ENCODE measurements at places on chromosomes 1 and 21.

DNA sequence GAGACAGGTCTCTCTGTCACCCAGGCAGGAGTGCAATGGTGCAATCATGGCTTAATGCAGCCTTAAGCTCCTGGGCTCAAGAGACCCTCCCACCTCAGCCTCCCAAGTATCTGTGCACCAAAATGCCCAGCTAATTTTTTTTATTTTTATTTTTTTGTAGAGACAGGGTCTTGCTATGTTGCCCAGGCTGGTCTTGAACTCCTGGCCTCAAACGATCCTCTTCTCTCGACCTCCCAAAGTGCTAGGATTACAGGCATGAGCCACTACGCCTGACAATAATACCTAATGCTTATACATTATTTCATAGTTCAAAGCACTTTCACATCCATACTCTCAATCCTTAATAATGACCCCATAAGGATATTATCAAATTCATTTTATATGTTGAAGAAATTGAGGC lies 48.3 kb downstream of the LUZP1 start:
- no peak for DNase-seq

GRCh38 chr1:35447278-35447677 lies 109.9 kb downstream of the KIAA0319L start:
- DNase-seq: no peak

GRCh38 chr1:56672579-56672978 lies 27.5 kb downstream of the PRKAA2 start:
- no peak for DNase-seq

GRCh38 chr1:31781138-31781755 lies 17.1 kb upstream of the ADGRB2 start:
- no peak for DNase-seq

DNA sequence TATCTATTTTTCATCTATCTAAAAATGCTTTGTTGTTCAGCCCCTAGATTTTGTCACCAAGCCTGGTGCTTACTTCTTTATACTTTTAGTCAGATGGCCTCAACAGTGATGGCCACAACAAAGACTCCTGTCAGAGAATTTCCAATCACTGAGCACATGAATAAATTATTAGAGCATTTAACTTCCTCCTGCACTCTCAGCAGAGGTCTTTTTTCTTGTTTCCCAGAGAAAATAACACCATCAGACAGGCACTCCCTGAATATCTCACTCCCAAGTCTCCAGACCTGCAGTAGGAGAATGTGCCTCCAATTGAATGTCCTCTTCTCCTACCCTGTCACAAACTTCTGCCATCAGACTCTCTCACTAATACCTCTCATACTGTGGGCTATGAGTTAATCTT lies 616.0 kb upstream of the NR5A2 start:
- DNase-seq: no peak

DNA sequence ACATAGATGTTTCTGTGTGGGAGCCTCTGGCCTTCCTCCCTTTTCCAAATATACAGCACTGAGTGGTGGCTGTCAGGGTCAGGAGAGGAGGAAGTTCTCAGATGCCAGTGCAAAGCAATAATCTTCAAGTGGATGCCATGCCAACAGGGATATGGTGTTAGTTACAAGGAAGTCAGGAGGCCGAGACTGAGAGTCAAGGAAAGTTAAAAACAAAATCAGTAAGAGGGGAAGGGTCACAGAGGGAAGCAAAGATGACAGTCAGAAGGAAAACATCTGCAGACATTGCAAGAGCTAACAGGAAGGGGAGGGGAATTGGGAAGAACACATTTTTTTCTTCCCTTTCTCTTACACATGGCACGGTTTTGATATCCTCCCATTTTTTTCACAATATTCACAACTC lies 691.4 kb downstream of the ADGRL2 start:
- no peak for DNase-seq

- DNase-seq: no peak
Measured at GRCh38 chr1:18192974-18193373, 85.4 kb downstream of the IGSF21 start.

DNA sequence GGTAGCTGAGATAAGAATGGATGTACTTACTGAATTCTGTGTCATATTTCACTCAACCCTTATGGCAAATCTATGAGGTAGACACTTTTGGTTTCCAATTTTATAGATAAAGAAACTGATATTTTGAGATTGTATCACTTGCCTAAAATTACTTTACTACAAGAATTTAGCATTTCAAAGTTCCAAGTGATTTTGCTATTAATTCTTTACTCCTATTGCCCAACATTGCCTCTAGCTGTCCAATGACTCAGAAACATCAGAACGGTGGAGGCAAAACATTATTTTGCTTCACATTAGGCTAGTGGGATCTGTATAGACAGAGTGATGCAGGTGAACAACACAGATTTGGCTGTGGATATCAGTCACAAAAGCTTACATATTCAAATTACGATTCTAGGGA lies 747.2 kb upstream of the NEGR1 start:
- DNase-seq: no peak

DNA sequence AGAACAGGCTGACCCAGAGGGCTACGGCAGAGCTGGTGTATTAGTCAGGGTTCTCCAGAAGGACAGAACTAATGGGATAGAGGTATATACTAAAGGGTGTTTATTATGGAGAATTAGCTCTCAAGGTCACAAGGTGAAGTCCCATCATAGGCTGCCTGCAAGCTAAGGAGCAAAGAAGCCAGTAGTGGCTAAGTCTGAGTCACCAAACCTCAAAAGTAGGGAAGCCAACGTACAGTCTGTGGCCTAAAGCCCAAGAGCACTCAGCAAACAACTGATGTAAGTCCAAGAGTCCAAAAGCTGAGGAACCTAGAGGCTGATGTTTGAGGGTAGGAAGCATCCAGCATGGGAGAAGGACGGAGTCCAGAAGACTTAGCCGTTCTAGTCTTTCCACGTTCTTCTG lies 179.2 kb downstream of the BACH1 start:
- no peak for DNase-seq

- DNase-seq: no peak
Measured at GRCh38 chr1:98315309-98315708, 346.2 kb upstream of the SNX7 start.

GRCh38 chr1:62784509-62785365 lies 805 bp downstream of the ATG4C start:
- no peak for DNase-seq

DNA sequence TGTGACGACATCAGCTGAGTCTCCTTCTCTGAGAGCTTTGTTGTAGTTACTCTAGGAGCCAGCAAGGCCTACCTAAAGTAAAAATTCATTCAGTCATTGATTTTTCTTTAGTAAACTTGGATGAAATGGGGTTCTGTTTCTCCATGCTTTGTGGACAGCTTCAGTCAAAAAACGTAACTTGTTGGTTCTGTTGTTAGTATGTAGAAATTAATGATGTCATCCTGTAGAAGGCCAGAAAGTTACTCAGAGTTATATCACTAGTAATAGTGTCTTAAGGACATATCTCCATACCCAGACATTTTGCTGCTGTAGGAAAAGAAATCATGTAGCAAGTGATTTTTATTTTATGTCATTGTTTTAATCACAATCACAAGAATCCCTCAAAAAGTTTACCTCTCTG lies 43.0 kb downstream of the KDM1A start:
- DNase-seq: no peak

DNA sequence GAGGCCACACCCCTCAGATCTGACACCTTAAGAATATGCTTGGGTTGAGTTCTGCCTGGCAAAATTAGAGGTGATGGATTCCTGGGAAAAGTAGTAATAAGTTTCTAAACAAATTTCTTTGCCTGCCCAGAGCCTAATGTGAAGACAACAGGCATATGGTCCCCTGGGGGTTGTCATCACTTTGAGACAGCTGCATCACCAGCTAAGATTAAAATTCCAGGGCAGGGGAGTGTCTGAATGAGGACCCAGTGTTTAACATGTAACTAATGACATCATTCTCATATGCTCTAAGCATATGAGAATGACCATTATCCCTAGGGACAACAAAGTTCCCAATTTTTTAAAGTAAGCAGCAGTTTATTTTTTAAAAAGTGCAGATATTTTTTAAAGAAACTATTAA lies 432.2 kb downstream of the PCP4 start:
- DNase-seq: no peak

DNA sequence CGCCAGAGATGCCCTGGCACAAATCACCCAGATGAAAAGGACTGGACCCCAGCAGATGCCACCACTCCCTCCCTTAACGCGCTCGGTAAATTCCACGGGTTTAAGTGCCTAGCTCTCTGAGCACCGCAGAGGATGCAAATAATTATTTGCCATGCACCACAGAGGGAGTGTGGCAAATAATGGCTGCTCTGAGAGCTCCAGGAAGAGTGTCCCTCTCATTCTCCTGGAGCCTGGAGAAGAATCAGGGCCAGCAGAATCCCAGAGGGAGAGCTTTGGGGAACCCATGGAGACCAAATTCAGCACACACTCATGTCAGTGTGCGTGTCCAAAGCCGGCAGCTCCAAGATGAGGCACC lies 667 bp downstream of the HHIPL2 start:
- no peak for DNase-seq

DNA sequence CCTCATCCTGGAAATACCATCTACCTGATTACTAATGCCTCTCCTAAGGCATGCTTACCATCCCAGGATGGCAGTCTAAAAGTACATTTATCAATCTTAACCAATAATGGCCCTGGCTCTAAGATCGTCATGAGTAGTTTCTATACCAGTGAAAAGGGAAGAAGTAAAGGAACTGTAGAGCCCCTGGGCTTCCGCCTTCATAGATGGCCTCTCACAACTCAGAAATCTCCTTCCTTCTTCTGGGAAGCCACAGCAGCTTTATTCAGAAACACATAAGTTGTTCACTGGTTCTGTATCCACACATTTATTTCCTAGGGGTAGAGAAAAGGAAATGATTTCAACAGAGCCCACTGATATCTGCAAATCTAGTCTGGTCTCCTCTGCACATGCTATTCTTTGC lies 41.0 kb upstream of the CD5L start:
- DNase-seq: no peak

- no peak for DNase-seq
Measured at GRCh38 chr1:205057808-205058575, 15.0 kb downstream of the CNTN2 start.

GRCh38 chr1:234735476-234735875 lies 125.5 kb upstream of the IRF2BP2 start:
- no peak for DNase-seq

- no peak for DNase-seq
Measured at GRCh38 chr1:5273280-5274003, 619.0 kb downstream of the AJAP1 start.

DNA sequence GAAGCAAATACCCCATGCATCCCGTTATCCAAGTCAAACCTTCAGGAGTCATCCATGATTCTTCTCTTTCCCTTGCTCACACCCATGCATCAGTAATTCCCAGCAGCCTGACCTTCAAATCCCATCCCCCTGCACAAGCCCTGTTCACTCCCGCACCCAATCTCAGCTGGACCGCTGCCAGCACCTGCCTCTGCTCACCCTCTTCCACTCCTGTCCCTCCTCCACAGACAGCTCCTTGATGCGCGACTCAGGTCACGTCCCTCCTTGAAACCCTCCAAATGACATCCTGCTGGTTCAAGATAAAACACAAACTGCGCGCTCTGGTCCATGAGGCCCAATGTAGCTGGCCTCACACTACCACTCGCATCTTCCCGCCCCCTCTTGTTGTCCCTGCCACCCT lies 43.4 kb upstream of the MPZL1 start:
- DNase-seq: no peak

GRCh38 chr21:45176141-45176540 lies 101.8 kb downstream of the ADARB1 start:
- no peak for DNase-seq

DNA sequence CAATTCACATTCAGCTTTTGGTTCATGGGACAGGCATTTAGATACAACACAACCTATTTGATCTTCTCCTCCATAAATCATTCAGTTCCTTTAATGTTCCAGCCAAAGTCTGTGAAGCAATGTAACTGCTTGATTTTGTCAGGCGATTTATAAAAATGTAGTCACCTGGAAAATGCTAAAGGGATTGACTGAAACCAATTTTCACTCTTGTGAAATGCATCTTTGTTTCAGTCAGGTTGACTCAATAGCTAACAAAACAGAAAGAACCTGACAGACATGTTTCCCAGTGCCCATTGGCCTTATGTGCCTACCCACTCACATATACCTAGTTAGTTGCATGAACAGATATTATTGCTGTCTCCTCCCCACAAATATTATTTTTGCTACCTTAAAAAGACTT lies 335.7 kb downstream of the CHRM3 start:
- DNase-seq: no peak

- no peak for DNase-seq
Measured at GRCh38 chr1:33161061-33161681, 20.7 kb downstream of the TRIM62 start.

DNA sequence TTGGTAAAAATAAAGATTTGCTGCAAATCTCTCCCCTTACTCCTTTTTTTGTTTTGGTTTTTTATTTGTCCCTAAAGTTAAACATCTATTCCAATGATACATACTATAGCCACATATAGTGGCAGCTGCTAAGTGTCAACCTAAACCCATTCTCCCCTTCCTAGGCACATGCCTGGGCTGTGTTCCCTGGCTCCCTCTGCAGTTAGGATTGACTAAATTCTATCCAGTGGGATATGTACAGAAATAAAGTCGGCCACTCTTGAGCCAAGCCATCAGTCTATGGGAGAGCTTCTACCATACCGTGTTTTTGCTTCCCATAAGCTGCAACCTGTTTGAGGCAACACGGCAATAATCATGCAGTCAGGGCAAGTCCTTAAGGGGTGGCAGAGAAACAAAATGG lies 23.6 kb downstream of the MCOLN3 start:
- DNase-seq: no peak

- no peak for DNase-seq
Measured at GRCh38 chr1:97680894-97681293, 239.9 kb downstream of the DPYD start.

DNA sequence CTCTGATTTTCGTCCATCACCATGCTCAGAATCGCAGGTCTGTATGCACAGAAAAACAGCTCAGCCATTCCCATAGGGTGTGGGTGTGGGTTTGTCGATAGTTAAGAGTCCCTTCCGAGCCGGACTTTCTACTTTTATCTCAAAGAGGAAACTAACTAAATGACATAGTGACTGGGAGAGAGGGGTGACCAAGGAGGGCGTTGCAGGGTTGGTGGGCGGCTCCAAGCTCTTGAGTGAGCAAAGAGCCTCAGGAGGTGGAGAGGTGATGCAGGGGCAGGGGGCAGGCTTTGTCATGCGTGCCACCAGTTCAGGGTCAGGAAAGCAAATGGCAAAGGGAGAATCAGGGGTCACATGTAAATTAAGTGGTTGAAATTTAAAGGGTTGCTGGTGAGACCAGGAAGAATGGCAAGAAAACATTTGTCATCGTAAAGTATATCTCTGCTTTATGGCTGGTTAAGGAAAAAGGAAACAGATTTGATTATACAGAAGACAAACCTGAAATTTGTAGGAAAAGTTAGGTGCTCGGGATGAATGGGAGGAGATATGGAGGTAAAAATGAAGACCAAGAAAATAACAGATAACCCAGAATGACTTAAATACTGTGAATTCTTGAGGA lies 249.0 kb downstream of the SETD4 start:
- no peak for DNase-seq

- DNase-seq: no peak
Measured at GRCh38 chr1:116257341-116257767, 115.7 kb upstream of the ATP1A1 start.

DNA sequence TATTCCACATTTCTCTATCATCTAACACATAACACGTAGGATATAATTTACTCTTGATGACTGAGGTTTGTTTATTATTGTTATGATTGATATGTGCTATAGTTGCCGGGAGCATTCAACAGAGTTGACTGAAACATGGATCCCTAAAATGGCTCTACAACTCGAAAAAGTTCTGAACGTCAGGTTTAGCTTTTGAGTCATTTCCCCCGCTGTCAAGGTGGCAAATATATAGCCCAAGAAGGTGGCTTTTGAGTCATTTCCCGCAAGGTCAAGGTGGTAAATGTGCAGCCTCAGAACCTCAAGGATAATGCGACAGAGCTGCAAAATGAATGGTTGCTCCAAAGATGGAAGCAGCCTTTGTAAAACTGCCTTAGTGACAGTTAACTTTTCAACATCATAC lies 104.0 kb downstream of the NIBAN1 start:
- no peak for DNase-seq
